ENCODE measurements at places on chromosomes 13 and 19.

GRCh38 chr13:112525356-112525945 lies 62.5 kb downstream of the TUBGCP3 start:
- DNase-seq = no peak

DNA sequence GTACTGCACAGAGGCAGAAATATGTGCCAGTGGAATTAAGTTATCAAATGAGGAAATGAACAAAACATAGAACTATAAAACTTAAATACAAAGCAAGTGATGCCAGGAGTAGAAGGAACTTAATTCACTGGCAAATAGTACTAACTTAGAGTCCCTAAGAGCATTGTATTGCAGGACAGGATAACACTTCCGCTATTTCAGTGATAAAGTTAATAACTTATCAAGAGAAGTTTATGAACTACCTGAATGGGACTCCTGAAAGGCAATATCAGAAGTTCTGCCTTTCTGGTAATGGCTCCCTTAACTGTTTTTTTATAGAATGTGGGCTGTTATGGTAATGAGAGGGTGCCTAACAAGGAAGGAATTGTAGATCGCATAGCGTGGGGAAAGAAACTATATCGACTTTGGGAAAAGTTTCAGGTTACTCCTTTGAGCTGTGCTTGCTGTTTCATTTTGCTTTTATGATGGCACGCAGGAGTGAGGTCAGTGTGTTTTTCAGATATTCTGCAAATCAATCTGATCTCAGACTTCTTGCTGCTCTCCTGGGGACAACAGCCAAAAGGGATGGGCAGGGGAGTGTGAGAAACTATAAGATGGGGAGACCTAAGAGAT lies 95.3 kb upstream of the MLNR start:
- DNase-seq = no peak

DNA sequence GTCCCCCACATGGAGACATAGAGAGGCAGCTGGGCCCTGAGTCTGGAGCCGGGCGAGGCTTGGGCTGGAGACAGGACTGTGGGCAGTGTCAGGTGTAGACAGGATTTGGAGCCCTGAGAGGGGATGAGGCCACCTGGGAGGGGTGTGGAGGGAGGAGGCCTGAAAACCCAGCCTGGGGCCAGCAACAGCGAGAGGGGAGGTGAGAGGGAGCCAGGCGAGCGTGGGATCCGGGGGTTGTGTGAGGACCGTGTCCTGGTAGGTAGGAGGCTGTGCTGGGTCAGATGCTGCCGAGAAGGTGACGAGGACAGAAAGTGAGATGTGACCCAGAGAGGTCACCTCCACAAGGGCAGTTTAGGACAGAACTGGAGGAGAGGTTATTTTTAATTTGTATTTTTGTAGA lies 7.4 kb downstream of the MPND start:
- DNase-seq = no peak

- no peak for DNase-seq
Measured at GRCh38 chr19:20357921-20358320, 190.9 kb downstream of the ZNF486 start.

DNA sequence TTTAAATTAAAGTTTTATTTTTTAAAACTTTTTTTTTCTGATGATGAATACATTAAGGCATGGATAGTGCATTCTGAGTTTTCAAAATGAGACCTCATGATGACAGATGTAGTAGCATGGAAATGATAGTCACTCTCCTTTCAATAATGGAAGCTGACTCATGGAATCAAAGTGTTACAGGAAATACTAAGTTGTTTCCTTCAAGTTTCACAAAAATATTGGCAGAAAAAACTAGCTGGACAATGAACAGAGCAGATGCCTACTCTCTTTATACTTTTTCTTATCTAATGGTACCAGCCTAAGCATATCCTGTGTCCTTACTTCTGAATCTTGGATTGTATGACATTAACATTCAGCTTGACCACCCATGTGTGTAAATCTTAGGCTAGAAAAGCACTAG lies 1337.3 kb downstream of the PCDH9 start:
- no peak for DNase-seq

GRCh38 chr19:57083711-57084110 lies 36.1 kb upstream of the USP29 start:
- DNase-seq = no peak

DNA sequence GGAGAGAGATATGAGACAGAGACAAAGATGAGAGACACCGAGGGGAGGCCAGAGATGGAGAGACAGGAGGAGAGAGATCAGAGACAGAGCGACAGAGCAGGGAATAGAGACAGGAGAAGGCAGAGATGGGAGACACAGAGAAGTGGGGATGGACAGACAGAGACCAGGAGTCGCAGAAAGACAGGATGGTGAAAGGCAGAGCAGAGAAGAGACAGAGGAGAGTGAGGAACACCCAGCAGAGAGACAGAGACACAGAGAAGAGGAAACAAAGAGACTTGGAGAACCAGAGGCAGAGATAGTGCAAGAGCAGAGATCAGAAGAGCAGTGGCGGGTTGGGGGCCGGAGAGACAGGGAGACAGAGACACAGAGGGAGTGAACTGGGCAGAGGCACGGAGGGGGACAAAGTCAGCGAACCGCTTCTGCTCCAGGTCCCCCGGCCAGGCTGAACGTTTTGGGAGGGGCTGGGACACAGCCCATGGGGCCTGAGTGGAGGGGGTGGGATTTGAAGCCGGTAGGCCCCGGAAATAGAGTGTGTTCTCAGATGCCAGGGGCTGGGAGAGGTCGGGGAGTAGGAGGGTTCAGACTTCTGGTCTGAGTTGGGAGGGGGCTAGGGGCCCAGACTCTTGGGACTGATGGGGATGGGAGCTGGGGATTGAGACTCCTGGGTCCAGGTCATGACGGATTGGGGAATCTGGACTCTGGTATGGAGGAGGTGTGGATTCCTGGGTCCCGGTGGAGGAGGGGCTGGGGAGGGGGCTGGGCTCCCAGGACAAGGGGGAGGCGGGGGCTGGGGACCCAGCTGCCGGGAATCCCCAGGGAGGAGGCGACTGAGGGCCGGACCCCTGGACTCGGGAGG lies 654 bp downstream of the ZNF579 start:
- DNase-seq = no peak

DNA sequence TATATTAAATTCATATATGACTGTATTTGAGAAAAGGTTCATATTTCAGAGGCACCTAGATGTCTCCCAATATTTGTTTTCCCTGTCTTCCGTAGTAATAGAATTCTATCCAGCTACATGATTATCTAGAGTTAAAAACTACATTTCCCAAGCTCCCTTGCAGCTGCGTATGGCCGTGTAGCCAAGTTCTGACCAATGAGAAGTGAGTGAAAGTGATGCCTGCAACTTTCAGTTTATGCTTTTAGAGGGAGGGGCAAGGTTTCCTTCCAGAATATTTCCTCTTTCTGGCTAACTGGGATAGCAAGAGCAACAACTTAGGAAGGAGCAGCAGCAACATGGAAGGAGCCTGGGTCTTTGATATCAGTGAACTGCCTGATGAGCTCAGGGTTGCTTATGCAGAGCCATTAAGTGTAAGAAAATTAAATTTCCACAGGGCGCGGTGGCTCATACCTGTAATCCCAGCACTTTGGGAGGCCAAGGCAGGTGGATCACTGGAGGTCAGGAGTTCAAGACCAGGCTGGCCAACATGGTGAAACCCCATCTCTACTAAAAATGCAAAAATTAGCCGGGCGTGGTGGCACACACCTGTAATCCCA lies 23.2 kb upstream of the CYP2A13 start:
- DNase-seq = no peak

GRCh38 chr19:10006752-10007323 lies 3.5 kb downstream of the COL5A3 start:
- DNase-seq = no peak
